Naive thymus-derived CD8-positive, alpha-beta T cell (primary cell): ENCODE measurements at places on chromosomes 2 and 18.

DNA sequence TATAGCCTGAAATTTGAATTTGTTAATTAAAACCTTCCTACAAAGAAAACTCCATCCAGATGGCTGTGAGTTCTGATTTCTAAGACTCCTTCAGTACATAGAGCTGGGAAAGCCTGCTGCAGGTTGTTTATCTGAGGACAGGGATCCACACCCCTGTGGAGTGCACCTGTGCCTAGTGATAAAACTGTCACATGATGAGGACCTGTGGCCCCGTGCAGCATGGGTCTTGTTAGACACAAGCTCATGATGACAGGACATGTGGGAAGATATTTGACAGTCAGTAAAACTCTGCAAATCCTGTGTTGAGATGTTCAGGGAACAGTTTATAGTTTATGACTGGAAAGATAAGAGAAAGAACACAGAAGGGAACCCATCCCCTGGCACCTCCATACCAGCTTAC is 133.2 kb upstream of the TMEM18 start:
- no peak for DNase-seq

GRCh38 chr18:60445341-60445740 is 72.8 kb upstream of the MC4R start:
- DNase-seq, result no peak

GRCh38 chr2:236570081-236570868 is 650 bp downstream of the ACKR3 start:
- DNase-seq, result no peak

- DNase-seq, result no peak
Measured at GRCh38 chr2:11281186-11281585, 63.2 kb downstream of the ROCK2 start.

- DNase-seq, result no peak
Measured at GRCh38 chr2:38636069-38636468, 29.8 kb upstream of the GALM start.

DNA sequence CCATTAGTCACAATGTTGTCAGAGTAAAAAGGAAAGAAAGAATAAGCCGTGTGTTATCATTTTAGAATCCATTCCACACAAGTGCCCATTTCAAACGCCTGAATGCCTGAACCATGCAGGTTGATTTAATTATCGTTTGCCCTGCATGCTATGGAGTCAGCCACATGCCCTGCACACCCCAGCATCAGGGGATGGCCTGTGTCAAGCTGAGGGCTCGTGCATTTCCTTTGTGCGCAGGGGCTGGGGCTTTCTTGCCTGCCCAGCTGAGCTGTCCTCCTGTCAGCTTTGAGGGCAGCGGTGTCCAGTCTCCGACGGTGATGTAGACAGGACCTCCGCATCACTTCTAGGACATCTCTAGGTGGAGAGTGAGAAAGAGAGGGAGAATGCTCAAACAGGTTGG is 200.4 kb downstream of the TSN start:
- DNase-seq, result no peak
